CD4-positive, CD25-positive, alpha-beta regulatory T cell (primary cell): ENCODE measurements at places on chromosomes 5 and 9. TPM values are rescaled to one million over a fixed set of nuclear protein-coding genes. Genes with fewer than 3 reads are reported as not detected.

- peak; percentile 79 for DNase-seq
Observed at GRCh38 chr9:70419556-70420440, 5.3 kb upstream of the KLF9 start.

DNA sequence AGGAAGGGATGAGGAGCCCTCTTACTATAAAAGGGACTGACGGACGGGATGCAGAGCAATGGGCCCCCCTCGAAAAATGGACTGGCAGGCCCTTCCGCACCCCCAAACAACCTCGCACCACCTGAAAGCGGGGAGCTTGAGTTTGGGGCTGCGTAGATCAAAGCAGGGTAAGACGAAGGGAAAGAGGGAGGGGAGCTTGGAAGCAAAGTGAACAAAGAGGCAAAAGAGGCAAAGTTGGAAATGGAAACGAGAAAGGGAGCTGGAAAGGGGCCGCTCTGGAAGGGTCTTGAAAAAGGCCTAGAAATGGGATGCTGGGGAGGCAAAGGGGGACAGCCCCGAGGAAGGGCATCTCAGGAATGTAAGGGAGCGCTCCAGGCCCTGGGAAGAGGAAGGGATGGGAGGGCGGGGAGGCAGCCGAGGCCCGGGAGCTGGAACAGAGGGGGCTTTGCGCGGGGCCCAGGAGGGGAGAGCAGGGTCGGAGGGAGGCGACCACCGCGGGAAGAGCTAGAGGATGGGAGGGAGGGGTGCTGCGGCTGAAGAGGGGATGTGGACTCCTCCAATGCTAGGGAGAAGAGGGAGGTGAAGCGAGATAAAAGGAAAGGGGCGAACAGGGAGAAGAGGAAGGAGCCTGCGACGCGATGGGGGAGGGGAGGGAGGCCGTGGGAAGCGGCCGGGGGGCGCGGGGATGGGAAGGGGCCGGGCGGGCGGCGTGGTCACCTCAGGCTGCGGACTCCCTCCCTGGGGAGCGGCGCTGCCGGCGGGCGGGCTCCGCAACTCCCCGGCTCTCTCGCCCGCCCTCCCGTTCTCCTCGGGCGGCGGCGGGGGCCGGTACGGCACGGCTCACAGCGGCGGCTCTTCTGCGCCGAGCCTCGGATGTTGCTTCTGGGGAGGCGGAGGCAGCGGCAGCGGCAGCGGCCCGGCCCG, 577 bp downstream of the RNF145 start:
- DNase-seq, result peak; percentile 16

DNA sequence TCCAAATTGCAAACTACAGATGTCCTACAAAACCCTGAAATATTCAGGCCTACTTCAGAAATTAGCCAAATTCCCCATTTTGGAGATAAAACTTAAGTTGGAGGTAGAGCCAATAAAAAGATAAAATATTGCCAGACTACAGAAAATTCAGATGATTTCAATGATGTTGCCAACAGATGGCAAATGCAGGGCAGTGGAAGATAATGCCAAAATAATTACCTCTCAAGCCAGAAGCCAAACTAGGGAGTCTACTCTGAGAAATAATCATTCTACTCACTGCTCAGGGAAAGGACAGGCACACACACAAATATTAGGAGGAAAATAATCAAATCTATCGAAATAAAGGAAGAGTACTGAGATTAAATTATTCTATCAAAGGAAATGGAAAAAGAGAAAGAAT, 347.5 kb upstream of the CCNG1 start:
- DNase-seq, result no peak

- no peak for DNase-seq
Observed at GRCh38 chr5:178210686-178211085, 6.4 kb downstream of the HNRNPAB start.

GRCh38 chr9:89445801-89446251, 52.1 kb downstream of the SEMA4D start:
- no peak for DNase-seq

The PPIC gene
- total RNA-seq, result not detected

The DMGDH gene
- total RNA-seq, result 1.2 TPM

The ITK gene
- total RNA-seq, result 550 TPM

The LCN9 gene
- not detected for total RNA-seq

The WDR31 gene
- total RNA-seq, result 0.22 TPM

The TPD52L3 gene
- total RNA-seq, result not detected

The MAST4 gene
- 54.1 TPM for total RNA-seq
